HFFc6 (cell line): ENCODE measurements at places on chromosomes 13 and 19.
A peak's percentile ranks its signal among the peaks of the same experiment; 100 is the strongest.

- no peak for DNase-seq
These were observed 3.8 kb downstream of the BCL3 start for GRCh38 chr19:44752123-44752815.

DNA sequence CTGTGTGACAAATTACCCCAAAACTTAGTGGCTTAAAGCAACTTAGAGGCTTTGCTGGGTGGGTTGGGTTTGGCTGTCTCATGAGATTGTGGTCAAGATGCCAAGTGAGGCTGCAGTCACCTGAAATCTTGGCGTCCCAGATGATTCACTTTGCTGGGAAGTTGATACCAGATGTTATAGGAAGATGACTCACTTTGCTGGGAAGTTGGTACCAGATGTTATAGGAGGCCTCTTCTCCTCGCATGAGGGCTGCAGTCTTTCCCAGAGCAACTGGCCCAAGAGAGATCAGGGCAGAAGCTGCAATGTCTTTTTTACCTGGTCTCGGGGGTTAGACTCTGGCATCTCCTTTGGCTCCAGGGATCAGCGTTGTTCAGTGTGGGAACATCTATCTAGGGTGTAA lies 16.8 kb downstream of the TEX29 start:
- DNase-seq: peak; percentile 78

GRCh38 chr19:32336259-32337083 lies 8.9 kb upstream of the ZNF507 start:
- no peak for DNase-seq

DNA sequence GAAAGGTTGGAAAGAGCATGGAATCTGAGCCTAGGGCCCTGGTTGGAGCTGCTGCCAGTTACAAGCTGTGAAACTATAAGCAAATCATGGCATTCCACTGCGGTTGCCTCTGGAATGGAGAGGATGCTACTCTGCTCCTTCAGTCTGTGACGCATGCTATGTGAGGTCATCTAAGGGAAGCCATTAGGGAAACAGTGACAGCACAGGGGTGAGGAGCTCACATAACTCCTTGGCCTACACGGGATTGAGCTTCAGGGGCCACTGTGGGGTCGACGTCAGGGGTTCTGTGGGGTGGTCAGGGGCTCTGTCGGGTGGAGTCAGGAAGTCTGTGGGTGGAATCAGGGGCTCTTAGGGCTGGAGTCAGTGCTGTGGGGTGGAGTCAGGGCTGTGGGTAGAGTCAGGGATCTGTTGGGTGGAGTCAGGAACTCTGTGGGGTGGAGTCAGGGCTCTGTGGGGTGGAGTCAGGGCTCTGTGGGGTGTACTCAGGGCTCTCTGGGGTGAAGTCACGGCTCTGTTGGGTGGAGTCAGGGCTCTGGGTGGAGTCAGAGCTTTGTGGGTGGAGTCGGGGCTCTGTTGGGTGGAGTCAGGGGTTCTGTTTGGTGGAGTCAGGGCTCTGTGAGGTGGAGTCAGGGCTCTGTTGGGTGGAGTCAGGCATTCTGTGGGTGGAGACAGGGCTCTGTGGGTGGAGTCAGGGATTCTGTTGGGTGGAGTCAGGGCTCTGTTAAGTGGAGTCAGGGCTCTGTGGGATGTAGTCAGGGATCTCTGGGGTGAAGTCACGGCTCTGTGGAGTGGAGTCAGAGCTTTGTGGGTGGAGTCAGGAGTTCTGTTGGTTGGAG lies 35.8 kb upstream of the MEDAG start:
- peak; percentile 98 for DNase-seq

DNA sequence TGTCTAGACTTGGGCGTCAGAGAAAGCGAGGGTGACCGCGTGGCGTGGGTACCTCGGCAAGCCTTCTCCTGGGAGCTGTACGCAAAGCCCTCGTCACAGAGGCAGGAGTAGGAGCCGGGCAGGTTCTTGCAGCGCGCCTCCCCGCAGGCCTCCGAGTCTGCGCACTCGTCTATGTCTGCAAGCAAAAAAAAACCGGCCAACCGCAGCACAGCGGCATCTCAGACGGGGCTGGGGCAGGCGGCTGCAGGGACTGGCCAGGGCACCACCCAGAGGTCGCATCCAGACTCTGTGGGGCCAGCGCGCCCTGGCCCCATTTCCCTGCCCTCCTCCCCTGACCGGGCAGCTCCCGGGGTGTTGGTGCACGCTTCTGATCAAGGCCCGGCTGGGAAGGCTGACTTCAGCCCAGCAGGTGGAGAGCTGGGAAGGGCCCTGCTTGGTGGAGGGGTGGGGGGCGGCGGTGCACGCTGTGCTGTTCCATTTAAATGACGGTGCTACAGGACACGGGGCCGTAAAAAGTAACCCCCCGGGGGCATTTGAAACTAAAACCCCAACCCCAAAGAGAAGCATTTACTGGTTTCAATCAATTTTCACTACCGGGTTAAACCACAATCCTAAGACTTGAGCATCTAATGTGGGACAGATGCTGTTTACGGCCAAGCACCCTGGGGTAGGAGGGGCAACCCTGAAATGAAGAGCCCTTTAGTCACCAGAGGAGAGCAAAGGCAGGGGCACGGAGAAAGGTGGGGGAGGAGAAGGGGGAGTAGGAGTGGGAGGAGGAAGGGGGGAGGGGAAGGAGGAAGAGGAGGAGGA lies 28.2 kb downstream of the GAS6 start:
- peak; percentile 82 for DNase-seq

- DNase-seq: peak; percentile 60
These were observed 25.8 kb downstream of the LACC1 start for GRCh38 chr13:43905435-43906031.

GRCh38 chr13:113485545-113485944 lies 5.0 kb downstream of the DCUN1D2 start:
- no peak for DNase-seq

- DNase-seq: no peak
These were observed 36.2 kb downstream of the RFX2 start for GRCh38 chr19:6073858-6074708.

- no peak for DNase-seq
These were observed 139.3 kb downstream of the PCDH9 start for GRCh38 chr13:67090856-67091255.

GRCh38 chr19:55580628-55581144 lies at the start of gene ZNF579:
TSS of gene ZNF579 (minus strand) at chr19:55580848. CDS start at chr19:55579639, 1,209 bp downstream.
- DNase-seq: peak; percentile 77

- DNase-seq: no peak
These were observed 7.0 kb downstream of the MOB3A start for GRCh38 chr19:2089001-2089711.

- no peak for DNase-seq
These were observed 71.7 kb upstream of the WASF3 start for GRCh38 chr13:26485786-26486185.

GRCh38 chr19:23983406-23983805 lies 68.7 kb downstream of the ZNF726 start:
- DNase-seq: peak; percentile 42

- DNase-seq: no peak
These were observed 538 bp downstream of the B3GNT3 start for GRCh38 chr19:17795495-17795856.

- DNase-seq: no peak
These were observed 86.8 kb upstream of the STARD13 start for GRCh38 chr13:33372251-33372919.

DNA sequence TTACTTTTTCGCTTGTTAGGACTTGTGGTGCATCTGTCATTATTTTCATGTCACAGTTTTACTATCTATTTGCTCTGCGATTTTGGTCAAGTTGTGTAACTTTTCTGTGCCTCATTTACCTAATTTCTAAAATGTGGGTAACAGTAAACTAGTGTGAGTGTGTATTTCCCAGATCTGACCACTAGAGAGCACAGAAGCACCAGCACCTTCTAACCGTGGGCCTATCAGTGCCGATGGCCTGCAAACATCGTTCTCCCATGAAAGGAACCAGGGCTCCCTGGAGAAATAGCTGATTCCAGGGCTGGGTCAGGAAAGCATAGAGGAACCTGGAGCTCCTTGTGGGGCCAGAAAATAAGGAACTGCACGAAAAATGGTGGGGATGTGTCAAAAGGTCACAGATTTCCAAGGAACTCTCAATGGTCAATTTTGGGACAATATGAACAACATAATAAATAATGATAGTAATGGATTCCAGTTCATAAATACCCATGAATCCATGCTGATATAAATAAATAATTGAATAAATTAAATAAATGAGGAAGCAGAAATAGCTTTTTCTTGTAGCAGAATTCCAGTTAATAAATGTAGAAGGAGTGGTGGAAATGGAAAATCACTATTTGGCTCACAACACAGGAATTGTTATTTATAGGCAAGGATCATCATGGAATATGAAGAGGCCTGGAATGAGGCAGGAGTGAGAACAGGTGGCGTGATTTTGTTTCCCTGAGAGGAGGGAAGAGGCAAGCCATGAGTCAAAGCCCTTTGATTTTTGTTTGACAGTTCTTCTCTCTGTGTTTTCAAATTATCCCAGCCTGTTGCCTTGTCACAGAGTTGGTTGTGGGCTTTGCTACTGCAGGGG lies 31.1 kb downstream of the CEACAM8 start:
- peak; percentile 49 for DNase-seq

DNA sequence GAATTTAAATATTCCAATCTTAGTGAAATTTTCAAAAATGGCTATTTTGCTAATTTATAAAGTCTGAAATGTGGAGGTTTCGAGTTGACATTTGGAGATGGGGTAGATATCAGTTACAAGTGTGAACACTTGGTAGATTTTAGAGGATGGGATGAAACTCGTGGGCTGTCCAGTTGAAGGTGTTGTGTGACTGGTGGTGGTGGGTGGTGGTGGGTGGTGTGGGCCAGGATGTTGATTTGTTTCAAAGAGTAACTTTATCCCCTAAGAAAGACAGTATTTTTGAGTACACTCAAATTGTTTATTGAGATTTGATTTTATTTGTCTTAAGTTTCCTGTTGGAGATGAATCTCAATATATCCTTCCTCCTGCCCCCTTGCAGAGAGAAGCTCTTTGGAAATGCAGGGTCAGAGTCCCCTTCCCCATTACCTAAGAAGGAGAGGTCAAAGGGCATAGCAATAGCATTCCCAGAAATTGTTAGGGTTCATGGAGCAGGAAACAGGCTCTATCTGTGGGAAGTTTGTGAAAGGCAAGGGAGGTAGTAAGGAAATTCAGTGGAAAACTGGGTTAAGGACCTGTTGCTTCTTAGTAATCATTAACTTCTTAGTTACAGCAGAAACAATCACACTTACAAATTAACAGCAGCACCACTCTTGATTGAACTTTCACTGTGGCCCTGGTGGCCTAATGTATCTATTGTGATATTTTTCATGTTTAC lies 133.6 kb upstream of the RNF113B start:
- DNase-seq: no peak

DNA sequence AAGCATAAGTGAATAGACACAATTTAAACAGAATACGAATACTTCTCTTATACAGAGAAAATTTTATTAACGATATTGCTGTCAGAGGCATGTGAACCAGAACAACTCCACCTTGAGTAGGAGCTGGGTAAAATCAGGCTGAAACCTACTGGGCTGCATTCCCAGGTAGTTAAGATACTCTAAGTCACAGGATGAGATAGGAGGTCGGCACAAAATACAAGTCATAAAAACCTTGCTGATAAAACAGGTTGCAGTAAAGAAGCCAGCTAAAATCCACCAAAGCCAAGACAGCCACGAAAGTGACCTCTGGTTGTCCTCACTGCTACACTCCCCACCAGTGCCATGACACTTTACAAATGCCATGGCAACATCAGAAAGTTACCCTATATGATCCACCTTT lies 49.2 kb upstream of the TRPC4 start:
- no peak for DNase-seq

- no peak for DNase-seq
These were observed 4.8 kb downstream of the PGLYRP1 start for GRCh38 chr19:46017874-46018675.

- DNase-seq: no peak
These were observed 29.6 kb downstream of the GJA3 start for GRCh38 chr13:20131057-20131832.
